HEK293T (cell line): ENCODE measurements at places on chromosomes 3 and 15.

- no peak for DNase-seq
Measured at GRCh38 chr3:100129941-100130340, 15.6 kb upstream of the FILIP1L start.

GRCh38 chr3:193240436-193240849, 579 bp upstream of the PLAAT1 start:
- DNase-seq = peak; percentile 8

DNA sequence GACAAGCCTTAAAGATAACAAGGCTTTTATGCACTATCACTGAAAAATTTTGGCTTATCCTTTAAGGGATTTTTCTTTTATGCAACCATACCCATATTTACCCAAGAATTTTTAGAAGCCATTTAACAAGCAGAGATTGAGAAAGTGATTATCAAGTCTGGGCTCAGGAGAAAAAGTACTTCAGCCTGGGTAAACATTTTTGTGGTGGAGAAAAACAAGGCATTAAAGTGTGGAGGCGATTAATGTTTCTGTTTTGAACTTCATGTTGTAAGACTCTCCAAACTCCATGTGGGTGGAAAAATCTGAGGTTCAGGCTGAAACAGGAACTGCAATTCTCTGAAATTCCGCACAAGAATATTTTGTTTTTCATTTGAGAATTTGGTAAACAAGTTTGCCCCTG, 260.4 kb upstream of the KCNMB2 start:
- no peak for DNase-seq

DNA sequence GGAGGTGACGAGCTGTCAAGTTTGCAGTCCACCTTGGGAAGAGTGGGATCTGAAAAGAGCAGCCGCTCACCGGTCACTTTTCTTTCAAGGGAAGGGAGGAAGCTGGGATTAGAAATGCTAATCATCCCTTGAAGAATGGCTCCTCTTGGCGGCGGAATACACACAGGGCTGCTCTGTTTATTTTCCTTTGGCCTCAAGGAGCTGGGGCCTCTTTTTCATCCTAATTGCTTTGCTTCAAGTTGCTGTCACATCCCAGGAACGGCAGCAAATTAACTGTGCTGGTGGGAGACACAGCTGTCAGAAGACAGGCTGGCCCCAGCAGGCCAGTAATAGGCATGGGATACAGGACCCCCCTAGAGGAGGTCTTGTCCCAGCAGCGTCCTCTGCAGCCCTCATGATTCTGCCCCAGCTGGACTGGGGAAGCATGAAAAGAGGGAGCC, 6.7 kb downstream of the KBTBD13 start:
- DNase-seq = peak; percentile 25

GRCh38 chr15:88238618-88239430, 17.7 kb downstream of the NTRK3 start:
- no peak for DNase-seq

- DNase-seq = no peak
Measured at GRCh38 chr3:123678108-123678511, 93.3 kb upstream of the HACD2 start.

DNA sequence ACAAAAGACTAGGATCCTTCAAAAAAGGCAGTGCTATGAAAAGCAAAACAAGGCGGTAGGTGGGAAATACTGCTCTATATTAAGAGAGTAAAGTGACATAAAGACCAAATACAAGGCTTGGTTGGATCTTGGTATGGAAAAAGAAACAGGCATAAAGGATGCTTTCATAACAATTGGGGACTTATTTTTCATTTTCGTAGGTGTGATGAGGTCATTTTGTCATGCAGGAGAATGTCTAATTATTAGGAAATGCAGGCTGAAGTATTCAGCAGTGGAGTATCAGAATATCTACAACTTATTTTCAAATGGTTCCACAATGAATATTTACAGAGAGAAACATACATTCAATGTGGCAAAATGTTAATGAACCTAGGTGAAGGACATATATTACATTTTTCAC, 9.0 kb downstream of the XPC start:
- DNase-seq = no peak

GRCh38 chr3:87973906-87974305, 84.9 kb downstream of the CGGBP1 start:
- no peak for DNase-seq

- no peak for DNase-seq
Measured at GRCh38 chr15:74227968-74228722, 8.0 kb upstream of the CCDC33 start.

DNA sequence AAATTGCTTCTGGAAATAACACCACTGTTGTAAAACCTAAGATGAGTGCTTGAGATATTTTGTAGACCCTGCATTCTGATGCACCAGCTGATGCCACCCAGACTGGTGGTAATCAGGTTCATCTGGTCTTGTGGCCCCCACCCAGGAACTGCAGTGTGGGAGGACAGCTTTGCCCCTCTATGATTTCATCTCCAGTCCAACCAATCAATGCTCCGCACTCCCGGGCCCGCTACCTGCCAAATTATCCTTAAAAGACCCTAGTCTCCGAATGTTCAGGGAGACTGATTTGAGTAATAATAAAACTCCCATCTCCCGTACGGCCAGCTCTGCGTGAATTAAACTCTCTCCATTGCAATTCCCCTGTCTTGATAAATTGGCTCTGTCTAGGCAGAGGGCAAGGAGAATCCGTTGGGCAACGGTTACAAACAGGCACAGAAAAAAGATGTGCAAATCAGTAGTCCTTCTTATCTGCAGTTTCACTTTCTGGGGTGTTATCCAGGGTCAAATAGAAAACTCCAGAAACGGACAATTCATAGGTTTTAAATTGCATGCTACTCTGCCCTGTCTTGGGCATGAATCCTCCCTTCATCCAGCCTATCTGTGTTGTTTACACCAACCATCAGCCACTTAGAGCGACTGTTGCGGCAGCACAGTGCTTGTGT, 29.2 kb upstream of the TRPM1 start:
- DNase-seq = no peak

DNA sequence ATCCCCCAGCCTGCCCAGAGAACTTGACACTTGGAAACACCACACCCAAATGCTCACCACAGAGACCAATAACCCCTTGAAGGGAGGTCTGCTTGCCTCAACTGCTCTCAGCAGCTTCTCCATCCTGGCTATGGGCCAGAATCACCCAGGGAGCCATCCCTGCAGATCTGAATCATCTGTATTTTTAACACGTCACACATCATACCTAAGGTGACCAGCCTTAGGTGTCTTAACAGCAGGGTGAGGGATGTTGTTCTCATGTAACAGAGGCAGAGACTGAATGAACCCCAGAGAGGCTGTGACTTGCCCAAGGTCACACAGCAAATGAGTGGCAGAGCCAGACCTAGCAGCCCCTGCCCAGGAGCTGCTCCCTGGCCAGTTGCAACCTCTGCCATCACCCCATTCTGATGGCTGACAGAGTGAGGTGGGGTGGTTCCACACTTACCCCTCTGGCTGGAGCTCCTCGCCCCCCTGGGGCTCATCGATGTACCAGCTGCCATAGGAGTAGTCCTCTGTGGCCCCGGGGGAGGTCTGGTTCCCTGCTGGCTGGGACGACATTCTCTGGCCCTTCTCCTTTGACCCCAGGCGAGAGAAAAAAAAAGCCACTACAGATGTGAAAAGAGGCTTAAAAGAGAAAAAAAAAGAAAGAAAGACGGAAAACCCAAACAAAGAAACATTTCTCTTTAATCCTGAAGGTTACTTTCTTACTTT, 722 bp downstream of the STRA6 start:
- DNase-seq = no peak

DNA sequence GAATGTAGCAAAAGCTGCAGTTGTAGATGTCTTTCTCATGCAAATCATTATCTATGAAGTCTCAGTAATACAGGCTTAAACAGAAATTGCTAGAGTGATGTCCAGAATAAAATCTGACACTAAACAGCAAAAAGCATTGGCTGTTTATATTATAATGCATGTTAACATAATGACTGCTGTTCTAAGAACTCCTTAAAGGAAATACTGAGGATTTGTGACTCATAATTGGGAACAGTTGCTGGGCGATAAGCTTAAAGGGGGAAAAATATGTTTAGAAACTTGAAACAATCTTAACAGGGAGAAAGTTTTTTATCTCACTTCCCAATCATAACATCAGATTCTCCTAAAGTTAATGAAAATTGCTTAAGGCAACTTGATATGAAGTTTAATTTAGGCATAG, 17.5 kb downstream of the TIPARP start:
- DNase-seq = no peak

- no peak for DNase-seq
Measured at GRCh38 chr3:193782747-193783146, 189.7 kb downstream of the OPA1 start.

GRCh38 chr3:38579141-38579540, 70.3 kb downstream of the SCN5A start:
- DNase-seq = no peak

GRCh38 chr3:153373606-153374005, 211.6 kb downstream of the RAP2B start:
- no peak for DNase-seq

- no peak for DNase-seq
Measured at GRCh38 chr15:31359702-31360111, 33.1 kb downstream of the KLF13 start.

GRCh38 chr3:4954256-4955000, 24.8 kb upstream of the BHLHE40 start:
- DNase-seq = no peak

- DNase-seq = no peak
Measured at GRCh38 chr15:62773369-62774165, 269.0 kb upstream of the TPM1 start.

- DNase-seq = no peak
Measured at GRCh38 chr3:41521010-41521655, 321.8 kb downstream of the CTNNB1 start.

- no peak for DNase-seq
Measured at GRCh38 chr3:4709341-4709740, 216.2 kb downstream of the ITPR1 start.

DNA sequence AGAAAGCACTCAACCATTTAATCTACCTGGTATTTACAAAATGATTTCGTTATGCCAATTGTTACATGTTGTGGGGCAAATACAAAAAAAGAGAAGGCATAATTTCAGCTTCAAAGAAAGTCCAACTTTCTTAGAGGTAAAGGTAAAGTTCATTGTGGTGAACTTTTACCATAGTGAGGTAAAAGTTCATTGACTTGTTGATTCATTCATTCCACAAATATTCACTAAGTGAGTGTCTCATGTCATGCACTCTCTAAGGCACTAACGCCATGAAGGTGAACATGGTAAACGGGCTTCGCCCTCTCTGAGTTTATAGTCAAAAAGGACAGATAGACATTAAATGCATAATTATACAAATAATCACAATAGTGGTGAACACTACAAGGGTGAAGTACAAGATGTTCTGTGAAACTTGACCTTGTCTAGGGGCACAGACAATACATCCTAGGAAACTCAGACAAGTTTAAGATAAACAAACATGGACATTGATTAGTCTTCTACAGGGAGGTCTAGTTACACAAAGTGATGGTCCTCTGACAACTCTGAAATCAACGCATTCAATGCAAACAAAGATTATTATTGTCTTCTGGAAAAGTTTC, 378.6 kb downstream of the MAGI1 start:
- DNase-seq = no peak

DNA sequence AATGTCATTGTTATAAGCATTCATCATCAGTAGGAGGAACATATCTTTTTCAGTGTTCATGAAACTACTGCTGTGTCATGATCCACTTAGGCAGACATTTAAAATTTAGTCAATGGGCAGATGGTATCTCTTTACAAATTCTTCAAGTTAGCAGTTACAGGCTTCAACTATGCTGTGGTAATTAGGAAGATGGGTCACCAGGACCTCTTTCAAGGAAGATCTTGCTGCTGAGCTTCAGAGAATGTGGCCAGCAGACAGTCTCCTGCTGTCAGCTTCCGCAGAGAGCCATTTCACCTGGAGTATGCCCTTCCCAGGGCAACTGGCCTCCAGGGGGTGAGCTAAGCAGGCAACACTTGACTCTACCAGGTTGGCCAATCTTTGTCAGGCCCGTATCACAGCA, 19.4 kb downstream of the IFT57 start:
- peak; percentile 8 for DNase-seq

GRCh38 chr15:58762731-58763130, 8.4 kb upstream of the MINDY2 start:
- DNase-seq = no peak

DNA sequence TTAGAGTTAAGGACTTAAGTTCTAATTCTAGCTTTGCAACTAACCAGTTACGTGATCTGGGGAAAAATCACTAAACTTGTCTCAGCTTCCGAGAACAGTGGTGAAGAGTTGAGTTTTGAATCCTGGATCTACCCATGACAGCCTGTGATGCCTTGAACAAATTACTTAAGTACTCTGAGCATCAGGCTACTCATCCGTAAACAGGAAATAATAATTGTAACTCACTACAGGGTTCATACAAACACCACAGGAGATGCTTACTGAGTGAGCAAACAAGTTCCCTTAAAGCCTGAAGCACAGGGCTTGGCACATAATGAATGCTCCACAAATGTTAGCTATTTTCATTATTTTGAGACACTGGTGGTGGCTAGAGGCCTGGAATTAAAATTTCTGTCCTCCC, 158.8 kb downstream of the ERC2 start:
- DNase-seq = no peak

DNA sequence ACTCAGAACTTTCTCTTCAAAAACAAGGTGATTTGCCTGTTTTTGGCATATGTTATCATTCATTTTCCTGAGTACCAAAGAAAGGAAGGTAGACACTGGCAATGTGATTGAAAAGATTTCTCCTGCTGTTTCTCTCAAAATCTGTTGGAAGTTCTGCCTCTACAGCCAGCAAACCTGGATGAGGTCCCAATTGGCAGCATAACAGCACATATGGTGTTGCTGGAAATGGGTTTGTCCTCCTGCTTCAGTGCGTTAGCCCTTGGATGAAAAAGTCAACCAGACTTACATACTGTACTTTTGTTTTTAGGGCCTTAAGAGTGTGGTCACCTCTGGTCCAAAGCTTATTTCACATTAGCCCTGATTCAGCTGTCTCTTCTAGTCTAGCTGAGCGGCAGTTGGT, 237.6 kb upstream of the MME start:
- DNase-seq = no peak

- peak; percentile 8 for DNase-seq
Measured at GRCh38 chr15:32994810-32995424, 199.6 kb downstream of the FMN1 start.

GRCh38 chr15:99954361-99955180, 221.3 kb upstream of the LYSMD4 start:
- DNase-seq = no peak

DNA sequence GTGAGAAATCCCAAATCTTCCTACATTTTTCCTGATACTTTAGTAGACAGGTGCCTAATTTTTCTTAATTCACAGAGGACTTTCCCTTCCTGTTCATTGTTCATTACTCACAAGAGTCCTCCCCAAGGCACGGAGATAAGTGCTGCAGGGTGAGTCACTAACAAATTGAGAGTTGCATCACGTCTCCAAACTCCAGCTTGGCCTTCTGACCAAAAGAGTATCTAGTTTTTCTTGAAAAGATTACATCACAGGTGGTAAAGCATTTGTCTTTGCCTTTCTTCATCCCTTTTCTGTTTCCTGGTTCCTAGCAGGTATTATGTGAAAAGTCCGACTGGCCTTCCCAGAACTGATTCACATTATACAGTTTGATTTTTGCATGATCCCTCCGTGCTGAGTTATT, 24.9 kb upstream of the RASGRP1 start:
- DNase-seq = no peak

- no peak for DNase-seq
Measured at GRCh38 chr3:182450942-182451787, 342.1 kb upstream of the ATP11B start.
